ENCODE measurements at places on chromosomes 1 and 21.

DNA sequence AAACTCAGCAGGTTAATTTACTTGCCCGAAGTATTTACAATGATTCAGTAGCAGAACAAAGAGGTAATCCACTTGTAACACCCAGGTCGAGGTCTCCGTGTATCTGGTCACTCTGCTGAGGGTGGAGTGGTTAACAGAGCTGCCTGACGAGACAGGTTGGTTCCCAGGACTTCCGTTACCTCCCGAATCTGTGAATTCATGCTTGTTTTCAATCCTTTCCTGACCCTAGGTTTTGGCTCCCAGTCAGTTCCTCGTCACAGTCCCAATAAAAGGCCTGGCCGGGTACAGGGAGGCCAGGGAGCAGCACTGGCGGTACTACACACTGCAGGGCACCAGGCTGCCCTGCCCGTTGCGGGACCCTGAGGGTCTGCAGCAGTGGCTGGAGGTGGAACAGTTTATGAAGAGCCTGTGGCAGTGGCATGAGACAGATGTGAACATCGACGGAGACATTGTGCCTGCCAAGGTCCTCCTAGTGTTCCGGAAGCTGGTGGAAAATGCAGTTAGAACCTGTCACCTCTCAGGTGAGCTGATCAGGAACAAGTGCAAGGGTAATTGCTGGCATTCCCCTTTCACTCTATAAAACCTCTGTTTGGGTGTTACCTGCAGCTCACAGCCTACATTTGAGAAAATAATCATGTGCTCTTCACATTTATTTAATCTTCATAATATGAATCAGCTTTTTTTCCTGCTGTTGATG is 12.8 kb downstream of the MAB21L3 start:
- H3K36me3 ChIP-seq: no peaks in the 10 kb centered on the region
- no peak for DNase-seq
- no peak overlapping the region for H3K27ac ChIP-seq
- H3K4me3 ChIP-seq: no peak overlapping the region

DNA sequence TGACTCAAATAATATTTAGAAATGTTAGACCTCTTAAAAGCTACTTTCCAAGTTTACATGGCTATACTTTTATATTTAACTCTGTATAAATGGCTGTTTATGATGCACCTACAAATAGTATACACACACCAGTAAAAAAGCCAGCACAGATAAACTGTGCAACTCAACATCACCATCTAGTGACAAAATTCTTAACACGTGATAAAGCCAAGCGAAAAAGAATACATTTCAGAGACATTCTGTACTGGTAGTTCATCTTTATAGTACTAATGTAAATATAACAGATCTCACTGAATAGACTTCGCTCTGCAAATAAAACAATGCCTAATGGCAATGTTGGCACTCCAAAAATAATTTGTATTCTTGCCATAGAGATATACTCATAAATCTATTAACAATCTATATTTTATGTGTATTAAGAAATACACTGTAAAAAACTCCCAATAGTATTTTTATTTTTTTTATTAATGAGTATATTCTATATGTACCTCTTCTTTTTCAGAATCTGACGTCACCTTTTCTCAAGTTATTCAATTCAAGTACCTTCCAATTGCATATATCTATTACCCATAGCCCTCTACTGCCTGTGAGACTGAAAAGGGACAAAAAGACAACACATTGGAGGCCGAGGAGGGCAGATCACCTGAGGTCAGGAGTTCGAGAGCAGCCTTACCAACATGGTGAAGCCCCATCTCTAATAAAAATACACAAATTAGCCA is 100.2 kb downstream of the DPYD start:
- H3K4me1 ChIP-seq: no peaks in the 10 kb centered on the region
- no peak overlapping the region for H3K4me3 ChIP-seq
- H3K27ac ChIP-seq: no peak overlapping the region
- no peaks in the 10 kb centered on the region for H3K27me3 ChIP-seq

GRCh38 chr1:119245881-119246280 is 105.4 kb upstream of the WARS2 start:
- H3K36me3 ChIP-seq: no peaks in the 10 kb centered on the region
- H3K4me3 ChIP-seq: no peak overlapping the region
- no peak overlapping the region for H3K27ac ChIP-seq
- H3K4me1 ChIP-seq: no peaks in the 10 kb centered on the region
- no peaks in the 10 kb centered on the region for H3K27me3 ChIP-seq
- DNase-seq: no peak

DNA sequence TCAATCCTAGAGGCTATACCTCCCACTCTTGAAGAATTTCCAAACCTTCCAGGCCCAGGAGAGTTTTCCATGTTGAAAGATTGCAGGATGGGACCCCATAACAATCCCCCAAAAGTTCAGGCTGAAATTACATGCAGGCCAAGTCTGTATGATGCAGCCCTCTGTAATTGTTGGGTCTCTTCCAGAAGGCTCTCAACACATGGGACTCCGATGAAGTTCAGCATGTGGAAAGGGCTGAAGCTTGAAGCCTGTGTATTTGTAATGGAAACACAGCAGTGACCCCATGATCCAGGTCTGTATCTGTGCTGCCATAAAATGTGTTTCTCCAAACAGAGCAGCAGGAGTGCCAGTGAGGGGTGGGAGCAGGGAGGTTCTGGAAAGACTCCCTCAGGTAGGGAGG is 202.5 kb upstream of the LYPLAL1 start:
- H3K4me3 ChIP-seq: no peak overlapping the region
- no peaks in the 10 kb centered on the region for H3K27me3 ChIP-seq
- H3K36me3 ChIP-seq: no peaks in the 10 kb centered on the region
- DNase-seq: no peak

DNA sequence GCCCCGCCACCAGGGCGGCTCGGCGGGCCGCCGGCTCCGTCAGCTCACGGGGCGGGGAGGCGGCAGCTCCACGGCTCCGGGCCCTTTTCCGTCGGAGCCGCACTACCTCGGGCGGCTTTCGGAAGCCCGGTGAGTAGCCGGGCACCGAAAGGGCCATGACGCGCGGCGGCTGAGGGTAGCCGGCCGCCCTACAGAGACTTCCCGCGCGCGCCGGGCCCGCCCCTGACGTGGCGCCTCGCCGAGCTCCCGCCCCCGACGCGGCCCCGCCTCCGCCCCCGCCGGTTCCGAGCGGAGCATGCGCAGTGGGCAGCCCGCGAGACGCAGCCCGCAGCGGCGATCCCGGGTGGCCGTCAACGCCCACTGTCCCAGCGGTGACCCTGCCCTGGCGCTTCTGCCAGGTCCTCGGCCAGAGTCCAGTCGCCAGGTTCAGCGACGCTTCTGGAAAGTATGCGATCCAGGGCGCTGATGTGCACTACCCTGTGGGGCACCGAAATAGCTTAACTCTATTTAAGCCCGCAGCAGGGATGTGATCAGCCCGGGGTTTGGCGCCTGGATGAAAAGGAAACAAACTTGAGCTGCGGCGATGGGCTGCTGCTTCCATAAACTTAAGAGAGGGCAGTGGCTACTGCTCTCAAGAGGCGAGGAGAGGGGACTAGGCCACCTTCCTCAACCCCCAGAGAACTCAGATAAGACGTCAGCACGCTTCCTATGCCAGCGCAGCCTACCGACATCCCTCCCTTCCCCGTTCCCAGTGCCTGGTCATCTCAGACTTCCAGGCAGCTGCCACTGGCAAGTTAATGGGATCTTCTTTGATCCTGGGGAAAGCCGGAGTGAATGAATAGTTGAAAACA is at the start of gene DONSON:
Gene DONSON, minus strand, starts transcription at position 200 of the 851 bp plus-strand sequence. Its CDS starts 43 bp downstream, at position 157.
- peaks cover 8% of the 10 kb centered on the region for H3K36me3 ChIP-seq
- H3K4me1 ChIP-seq: peaks cover 14% of the 10 kb centered on the region
- H3K4me3 ChIP-seq: peak within 1 kb of the TSS; percentile 92
- H3K27ac ChIP-seq: peak within 1 kb of the TSS; percentile 50

DNA sequence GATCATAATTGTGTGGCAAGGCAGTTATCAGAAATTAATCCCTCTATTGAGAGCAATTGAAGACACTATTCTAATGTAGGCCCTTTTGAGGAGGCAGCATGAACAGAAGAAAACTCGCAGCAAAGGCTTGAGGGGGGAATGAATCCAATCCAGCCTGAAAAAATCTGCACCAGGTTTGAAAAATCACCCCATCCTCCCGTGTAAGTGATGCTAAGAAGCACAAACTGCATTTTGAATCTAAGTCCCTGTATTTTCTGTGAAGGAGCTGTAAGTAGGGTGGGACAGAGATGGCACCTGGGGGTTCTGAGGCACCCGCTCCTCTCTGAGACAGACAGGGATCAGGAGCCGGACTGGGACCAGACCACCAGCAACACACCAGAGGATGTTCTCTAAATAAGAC is at the start of gene CRB1:
Gene CRB1, plus strand, starts transcription at position 241 of the 400 bp plus-strand sequence. CDS start 161 bp downstream, outside the sequence.
- no peak within 1 kb of the TSS for H3K4me3 ChIP-seq
- no peak within 1 kb of the TSS for H3K27ac ChIP-seq
- DNase-seq: peak; percentile 6

- no peak for DNase-seq
- H3K4me1 ChIP-seq: peaks cover 28% of the 10 kb centered on the region
- H3K4me3 ChIP-seq: no peak overlapping the region
Observed at GRCh38 chr1:59499943-59500569, 203.2 kb downstream of the FGGY start.

GRCh38 chr1:56255516-56256152 is 323.7 kb downstream of the PLPP3 start:
- no peaks in the 10 kb centered on the region for H3K27me3 ChIP-seq
- DNase-seq: no peak
- H3K4me3 ChIP-seq: no peak overlapping the region
- no peaks in the 10 kb centered on the region for H3K36me3 ChIP-seq
- H3K4me1 ChIP-seq: no peaks in the 10 kb centered on the region

GRCh38 chr1:9737057-9737456 is 85.5 kb downstream of the PIK3CD start:
- H3K36me3 ChIP-seq: peaks cover 4% of the 10 kb centered on the region
- no peak overlapping the region for H3K27ac ChIP-seq
- H3K27me3 ChIP-seq: no peaks in the 10 kb centered on the region
- no peak for DNase-seq

- peaks cover 4% of the 10 kb centered on the region for H3K4me1 ChIP-seq
- no peaks in the 10 kb centered on the region for H3K36me3 ChIP-seq
- H3K27me3 ChIP-seq: no peaks in the 10 kb centered on the region
Observed at GRCh38 chr1:65207317-65207716, 59.3 kb downstream of the AK4 start.

- no peak overlapping the region for H3K27ac ChIP-seq
- no peak for DNase-seq
- H3K4me1 ChIP-seq: peaks cover 52% of the 10 kb centered on the region
- H3K36me3 ChIP-seq: no peaks in the 10 kb centered on the region
- peaks cover 40% of the 10 kb centered on the region for H3K27me3 ChIP-seq
Observed at GRCh38 chr1:172903581-172904220, 147.0 kb downstream of the TNFSF18 start.

- no peaks in the 10 kb centered on the region for H3K27me3 ChIP-seq
- no peaks in the 10 kb centered on the region for H3K36me3 ChIP-seq
- no peak overlapping the region for H3K4me3 ChIP-seq
Observed at GRCh38 chr1:6519491-6519934, 28.0 kb upstream of the PLEKHG5 start.

DNA sequence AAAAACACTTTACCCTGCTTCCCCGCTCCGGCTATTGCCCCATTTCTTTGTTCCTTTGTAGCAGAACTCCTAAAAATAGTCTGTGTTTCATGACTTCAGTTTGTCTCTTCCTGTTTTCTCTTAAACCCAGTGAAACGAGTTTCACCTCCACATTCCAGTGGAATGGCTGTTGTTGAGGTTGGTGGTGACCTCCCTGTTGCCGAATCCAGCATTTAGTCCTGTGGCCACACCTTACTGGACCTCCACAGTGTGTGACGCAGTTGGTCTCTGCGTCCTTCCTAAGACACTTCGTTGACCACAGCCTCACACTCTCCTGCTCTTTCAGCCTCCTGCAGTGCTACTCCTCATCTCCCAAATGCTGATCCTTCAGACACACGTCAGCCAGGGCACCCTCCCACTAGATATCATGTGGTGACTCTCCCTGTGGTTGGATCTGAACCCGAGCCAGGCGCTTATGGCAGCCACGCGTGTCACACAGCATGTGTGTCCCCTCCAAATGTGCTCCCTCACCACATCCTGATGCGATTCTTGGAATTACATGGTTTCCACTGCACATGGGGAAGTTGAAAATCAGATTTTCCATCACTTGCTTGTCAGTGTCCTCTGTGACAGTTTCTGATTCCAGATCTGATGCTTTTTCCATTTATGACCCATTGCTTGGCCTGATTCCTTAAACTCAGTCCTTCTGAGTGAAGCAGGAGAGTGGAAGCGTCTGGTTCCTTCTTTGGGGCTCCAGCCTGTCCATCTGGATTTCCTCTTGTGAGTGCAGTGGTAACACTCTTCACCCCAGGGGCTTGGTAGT is 99.1 kb upstream of the ARTN start:
- H3K4me1 ChIP-seq: peaks cover 98% of the 10 kb centered on the region
- no peaks in the 10 kb centered on the region for H3K36me3 ChIP-seq
- H3K4me3 ChIP-seq: no peak overlapping the region

DNA sequence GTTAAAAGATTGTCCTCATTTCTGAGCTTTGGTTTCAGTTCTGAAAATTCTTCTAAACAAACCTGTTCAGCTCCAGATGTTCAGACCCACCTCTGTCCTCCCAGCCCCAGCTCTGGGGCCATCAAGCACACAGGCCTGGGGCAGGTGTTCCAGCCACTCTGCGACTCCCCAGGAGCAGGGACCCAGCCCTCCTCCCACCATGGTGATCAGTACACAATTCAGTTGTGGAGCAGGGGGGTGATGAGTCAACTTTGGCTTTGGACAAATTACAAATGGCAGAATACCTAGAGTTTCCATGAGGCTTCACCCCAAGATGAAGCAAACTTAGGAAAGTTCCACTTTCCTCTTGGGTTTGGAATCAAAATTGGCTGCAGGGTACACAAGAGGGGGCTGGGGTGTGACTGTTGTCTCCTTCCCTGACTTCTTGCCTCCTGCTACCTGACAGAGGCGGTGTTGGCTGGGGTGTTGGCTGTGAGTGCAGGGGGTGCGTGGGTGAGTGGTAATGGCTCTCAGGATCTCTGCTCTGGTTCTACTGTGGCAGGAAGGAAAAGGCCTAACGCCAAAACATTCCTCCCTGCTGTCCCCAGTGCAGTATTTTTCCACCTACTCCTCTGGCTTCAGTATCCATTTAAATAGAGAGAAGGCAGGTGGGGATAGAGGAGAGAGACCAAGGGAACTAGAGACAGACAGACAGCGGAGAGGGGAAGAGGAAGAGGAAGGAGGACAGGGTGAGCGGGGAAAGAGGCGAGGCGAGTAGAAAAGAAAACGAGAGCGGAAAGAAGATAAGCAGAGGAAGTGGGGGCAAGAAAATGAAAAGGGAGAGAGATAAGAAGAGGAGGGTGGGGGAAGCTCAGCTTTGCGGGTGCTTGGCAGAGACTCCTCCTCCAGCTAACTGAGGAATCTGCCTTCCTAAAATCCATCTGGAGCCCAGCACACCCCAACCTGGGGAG is 20.6 kb upstream of the LRRN2 start:
- H3K27me3 ChIP-seq: no peaks in the 10 kb centered on the region
- H3K36me3 ChIP-seq: no peaks in the 10 kb centered on the region
- H3K4me3 ChIP-seq: no peak overlapping the region
- no peak for DNase-seq
- H3K27ac ChIP-seq: no peak overlapping the region
- no peaks in the 10 kb centered on the region for H3K4me1 ChIP-seq
